NCI-H1092 (cell line): ENCODE measurements at places on chromosomes 7 and 10.

- DNase-seq: no peak
Observed at GRCh38 chr7:129311429-129311828, 86.6 kb downstream of the AHCYL2 start.

DNA sequence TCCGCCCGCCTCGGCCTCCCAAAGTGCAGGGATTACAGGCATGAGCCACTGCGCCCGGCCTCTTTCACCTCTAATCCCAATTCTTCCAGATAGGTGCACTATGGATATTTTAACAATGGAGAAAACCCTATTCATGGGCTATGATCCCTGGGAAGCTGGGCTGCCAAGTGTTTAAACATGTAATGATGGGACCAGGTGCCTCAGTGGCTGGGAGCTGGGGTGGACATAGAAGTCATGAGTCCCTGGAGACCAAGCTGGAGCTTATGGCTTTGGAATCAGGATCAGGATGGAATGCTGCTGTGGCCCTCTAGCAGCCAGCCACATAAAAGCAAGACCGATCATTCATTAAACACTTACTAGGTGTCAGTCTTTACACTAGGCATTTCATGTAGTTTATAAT lies 41.8 kb upstream of the IGFBP3 start:
- DNase-seq: no peak

DNA sequence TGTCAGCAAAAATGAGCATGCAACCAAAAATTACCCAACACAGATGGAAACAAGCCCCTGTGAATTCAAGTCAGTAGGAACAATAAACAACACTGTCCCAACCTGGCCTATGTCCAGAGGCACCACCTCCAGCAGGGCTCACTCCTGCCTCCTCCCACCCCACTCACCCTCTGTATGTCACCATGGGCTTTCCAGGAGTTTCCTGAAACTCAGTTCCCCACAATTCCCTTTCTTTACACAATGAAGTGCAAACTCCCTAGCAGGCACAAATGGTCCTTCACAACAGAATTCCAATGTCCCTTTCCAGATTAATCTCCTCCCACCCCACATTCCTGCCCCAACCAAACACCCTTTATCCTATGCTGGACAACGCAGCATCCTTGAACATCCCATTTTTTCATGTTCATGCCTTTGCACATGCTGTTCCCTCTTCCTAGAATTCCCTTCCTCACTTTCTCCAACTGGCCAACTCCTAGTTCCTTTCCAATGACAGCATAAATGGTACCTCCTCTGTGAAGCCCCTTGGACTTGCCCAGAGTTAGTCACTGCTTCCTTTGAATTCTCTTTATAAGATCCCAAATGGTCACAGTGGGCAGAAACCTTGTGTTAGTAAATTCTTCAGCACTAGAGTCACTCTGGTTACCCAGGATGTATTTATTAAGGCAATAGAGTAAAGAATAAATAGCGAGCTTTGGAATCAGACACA lies 157.5 kb downstream of the SLIT1 start:
- DNase-seq: no peak

DNA sequence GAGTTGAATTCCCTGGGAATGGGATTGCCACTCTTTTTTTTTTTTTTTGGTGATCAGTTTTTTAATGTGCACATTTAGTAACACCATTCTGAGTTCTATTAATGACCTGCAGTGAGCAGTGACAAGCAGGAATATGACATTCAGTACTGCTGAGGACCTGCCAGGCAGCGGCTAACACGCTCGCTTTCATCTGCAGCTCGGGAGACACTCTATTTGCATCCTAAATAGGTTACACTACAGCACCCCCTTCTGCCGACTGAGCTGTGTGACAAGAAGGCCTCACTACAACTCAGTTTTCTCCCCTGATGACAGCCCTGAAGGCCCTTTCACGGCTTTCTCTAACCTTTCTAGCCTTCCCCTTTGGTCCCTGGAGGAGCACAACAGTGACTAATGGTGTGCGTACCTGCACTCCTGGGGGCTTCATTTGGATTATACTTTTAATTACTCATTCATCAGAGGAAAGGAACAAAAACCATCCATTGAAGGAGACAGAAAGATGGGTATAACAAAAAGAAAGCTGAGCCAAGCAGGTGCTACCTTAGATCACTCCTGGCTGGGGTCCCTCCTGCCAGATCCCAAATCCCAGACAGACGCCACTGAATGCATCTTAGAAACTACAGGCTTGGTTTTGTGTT lies 872.4 kb downstream of the LRMDA start:
- DNase-seq: peak; percentile 77

DNA sequence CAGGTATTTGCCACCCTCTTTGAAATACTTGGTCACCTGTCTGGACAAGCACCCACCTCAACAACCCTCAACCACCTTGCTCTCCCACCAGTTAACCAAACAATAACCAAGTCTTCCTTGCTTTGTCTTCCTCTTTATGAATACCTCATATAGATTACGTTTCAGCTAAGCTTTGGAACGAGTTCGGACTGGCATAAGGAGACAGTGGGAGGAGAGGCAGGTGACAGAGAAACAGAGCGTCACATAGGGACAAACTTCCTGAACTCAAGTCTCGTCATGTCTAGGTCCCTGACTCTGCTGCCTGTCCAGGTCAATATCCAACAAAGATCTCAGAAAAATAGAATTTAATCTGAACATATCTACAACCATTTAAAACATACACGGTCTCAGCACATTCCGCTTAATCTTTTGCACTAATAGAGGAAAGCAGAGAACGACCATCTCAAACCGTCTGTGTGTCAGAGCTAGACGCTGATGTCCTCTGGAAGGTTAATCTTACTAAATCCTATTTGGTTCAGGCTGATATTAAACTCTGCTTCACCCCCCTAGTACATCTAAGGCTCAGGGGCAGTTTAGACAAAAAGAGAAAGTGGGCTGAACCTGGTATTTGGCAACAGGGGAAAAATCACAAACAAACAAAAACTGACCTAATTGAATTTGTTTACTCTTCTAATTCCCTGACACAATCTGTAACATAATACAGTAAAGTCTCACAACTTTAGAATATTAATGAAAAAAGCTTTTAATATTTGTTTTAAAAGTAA lies 26.4 kb upstream of the SVOPL start:
- no peak for DNase-seq

DNA sequence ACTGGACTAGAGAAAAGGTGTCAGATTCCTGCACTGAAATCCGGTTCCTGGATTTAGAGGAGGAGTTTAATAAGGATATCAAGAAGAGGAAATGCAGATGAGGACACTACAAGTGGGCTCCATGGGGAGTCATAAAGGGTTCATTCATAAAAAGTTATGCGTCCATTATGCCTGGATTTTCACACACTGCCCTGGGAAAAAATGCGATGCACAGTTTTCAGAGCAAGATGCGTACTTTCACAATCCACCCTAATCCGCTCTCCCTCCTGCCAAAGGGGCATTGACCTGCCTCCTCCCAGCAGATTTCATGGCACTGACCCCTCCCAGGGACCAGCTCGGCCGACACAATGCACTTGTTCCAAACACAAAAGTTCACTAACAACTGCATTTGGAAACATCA lies 42.2 kb upstream of the OPALIN start:
- DNase-seq: no peak

- DNase-seq: no peak
Observed at GRCh38 chr7:28348636-28349035, 63.7 kb upstream of the CREB5 start.

DNA sequence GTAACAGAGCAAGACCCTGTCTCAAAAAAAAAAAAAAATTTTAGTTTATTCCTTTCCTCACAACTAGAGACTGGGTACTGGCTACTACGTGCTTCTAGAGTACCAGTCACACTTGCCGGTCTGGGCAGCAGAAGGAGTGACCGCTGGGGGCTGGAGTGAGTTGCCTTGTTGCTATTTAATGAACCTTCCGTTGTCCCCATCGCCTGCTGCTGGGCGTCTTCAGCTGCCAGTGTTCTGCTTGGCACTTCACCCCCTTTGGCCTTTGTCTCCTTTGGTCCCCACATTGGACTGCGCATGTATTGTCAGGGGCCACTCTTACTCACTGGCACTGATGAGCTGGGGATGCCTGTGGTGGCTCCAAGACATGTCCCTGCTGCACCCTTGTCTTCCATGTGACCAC lies 110.6 kb downstream of the CLEC2L start:
- DNase-seq: no peak

DNA sequence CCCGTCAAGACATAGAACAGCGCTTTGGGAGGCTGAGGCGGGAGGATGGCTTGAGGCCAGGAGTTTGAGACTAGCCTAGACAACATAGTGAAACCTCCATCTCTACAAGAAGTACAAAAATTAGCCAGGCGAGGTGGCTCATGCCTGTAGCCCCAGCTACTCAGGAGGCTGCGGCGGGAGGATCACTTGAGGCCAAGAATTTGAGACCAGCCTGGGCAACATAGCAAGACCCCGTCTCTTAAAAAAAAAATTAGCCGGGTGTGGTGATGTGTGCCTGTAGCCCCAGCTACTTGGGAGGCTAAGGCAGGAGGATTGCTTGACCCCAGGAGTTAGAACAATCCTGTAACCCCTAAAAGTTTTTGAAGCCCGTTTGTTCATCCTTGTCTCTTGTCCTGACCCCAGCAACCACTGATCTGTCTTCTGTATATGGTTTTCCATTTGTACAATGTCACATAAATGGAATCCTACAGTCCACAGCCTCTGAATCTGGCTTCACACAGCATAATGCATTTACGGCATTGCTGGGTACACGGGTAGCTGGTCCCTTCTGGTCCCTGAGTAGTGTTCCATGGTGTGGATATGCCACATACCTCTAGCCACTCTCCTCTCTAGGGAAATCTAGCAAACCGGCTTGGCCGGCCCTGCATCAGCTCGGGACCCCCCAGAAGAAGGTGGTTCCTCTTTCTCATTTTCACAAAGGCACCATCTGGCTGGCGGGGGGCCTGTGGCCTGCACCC lies 8.4 kb downstream of the GTF2IRD1 start:
- DNase-seq: no peak

DNA sequence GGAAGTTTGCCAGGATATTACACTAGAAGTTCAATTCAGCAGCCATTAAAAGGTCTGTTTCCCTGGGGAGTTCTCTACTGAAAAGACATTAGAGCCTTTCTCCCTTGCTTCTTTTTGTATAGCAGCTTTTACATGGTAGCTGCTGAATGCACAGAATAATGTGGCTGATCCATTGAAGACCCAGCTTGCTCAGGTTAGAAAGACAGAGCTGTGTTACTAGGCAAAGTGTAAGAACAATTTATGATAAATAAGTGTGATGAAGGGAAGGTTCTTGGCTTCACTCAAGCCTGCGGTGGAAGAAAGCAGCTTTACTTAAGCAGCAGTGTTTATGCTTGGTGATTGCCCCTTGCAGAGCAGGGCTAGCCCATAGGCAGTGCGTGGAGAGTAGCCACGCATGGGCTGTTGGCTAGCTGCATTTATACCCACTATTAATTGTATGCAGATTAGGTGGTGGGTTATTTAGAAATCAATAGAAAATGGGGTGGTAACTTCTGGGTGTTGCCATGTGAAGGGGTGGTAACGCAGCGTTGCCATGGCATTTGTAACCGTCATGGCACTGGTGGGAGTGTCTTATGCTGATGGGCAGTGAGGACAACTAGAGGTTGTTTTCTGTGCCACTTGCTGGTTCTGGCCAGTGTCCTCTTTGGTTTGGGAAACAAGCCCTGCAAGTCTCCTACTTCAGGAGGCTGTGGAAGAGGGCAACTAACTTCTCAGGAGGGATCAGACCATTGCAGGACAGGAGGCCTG lies 942.9 kb downstream of the NRG3 start:
- DNase-seq: no peak

DNA sequence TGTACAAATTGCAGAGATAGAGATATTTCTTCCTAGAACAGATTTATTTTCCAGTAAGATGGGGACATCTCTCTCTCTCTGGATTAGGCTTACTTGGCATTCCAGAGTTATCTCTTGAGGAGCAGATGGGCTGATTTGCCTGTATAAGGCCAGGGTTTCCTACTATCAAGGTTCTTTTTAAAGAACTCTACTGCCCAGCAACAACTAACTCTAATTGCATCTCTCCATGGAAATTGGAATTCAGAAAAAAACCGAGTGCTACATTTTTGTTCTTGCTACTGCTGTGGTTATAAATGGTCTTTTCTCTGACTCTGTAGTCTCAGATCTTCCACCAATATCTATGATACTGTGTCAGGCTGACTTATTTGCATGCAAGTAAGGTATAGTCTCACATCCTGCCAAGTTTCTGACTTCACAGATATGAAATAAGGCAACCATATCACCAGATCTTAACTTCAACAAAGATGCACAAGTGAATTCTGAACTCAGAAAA lies 161.1 kb downstream of the CRPPA start:
- DNase-seq: no peak

DNA sequence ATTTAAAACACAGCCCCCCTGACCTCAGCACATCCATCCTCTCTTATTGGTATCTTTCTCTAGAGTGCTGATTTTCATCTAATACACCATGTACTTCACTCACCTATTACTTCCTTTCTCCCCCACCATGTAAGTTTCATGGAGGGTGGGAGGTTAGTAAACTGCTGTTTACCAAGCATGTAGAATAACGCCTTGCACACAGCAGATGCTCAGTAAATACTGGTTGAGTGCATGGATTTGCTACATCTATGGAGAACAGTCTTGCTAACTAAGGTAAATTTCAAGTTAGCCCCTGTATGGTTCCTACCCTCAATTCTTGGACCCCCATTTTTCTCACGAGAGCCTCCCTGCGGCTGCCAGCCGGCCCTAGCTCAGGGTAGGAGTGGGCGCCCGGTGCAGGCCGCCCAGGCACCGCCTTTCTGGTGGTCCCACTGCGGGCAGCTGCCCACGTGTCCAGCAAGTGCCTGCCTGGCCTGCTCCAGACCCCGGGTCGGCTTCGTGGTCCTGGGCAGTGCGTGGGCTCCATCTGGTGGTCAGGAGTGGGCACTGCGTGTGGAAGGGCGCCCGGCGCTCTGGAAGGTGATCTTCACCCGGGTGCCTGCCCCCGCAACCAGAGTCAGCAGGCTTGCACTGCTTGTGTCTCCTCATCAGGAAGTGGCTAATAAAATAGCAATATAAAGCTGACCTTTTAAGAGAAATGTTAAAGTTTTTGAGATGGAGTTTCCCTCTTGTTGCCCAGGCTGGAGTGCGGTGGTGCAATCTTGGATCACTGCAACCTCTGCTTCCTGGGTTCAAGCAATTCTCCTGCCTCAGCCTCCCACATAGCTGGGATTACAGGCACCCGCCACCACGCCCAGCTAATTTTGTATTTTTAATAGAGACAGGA lies 63.4 kb upstream of the DNAJB6 start:
- DNase-seq: peak; percentile 31

- peak; percentile 87 for DNase-seq
Observed at GRCh38 chr7:140696680-140697446, at the start of gene NDUFB2. Gene NDUFB2, plus strand, starts transcription at chr7:140696708. Its CDS starts 37 bp downstream, at chr7:140696745.

DNA sequence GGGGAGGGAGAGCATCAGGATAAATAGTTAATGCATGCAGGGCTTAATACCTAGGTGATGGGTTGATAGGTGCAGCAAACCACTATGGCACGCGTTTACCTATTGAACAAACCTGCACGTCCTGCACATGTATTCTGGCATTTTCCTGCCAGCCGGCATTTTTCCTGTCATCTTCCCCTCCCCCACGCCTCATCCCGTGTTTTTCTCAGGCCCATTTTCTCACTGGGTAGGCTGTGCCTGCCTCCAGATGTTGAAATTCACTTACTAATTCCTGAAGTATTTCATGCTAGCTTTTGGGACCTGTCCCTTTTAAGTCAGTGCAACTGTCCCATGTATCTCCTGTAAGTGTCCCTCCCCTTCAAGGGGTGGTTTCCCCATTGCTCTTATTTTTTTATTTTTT lies 220.3 kb upstream of the NPY start:
- DNase-seq: no peak

- DNase-seq: no peak
Observed at GRCh38 chr7:153170287-153170686, 410.7 kb downstream of the ACTR3B start.
